CD4-positive, alpha-beta T cell treated with Interleukin-6 at 100 ng/mL for 8 hours (primary cell): ENCODE measurements at places on chromosomes 3 and 15.

DNA sequence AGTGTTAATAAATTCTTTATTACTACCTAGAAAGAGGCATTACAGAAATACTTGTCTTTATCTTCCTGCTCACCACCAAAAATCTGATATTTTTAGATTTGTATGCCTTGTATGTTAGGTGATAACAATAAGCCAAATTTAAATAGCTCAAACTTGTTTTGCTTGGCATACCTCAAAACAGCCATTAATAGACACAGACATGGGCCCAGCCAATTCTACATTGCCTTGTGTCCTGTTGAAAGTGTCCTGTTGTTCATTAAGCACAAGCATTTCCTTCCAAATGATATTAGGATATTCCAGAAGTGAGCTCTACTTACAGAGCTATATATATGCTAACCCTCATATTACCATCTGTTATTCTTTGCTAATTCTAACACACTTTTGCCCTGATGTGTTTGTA lies 438.6 kb upstream of the ZNF385D start:
- DNase-seq: no peak

- DNase-seq: peak; percentile 62
Measured at GRCh38 chr3:11642431-11643191, 1.1 kb downstream of the VGLL4 start.

DNA sequence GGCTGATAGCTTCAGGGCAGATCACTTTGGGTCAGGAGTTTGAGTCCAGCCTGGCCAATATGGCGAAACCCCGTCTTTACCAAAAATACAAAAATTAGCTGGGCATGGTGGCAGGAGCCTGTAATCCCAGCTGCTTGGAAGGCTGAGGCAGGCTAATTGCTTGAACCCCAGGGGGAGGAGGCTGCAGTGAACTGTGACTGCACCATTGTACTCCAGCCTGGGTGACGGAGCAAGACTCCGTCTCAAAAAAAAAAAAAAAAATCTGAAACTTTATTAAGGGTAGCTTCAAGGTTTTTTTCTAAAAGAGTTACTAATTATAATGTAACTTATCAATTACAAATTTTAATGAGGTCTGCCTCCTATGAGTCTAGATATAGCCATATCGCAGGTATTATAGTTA lies 5.1 kb downstream of the NECTIN3 start:
- DNase-seq: no peak

DNA sequence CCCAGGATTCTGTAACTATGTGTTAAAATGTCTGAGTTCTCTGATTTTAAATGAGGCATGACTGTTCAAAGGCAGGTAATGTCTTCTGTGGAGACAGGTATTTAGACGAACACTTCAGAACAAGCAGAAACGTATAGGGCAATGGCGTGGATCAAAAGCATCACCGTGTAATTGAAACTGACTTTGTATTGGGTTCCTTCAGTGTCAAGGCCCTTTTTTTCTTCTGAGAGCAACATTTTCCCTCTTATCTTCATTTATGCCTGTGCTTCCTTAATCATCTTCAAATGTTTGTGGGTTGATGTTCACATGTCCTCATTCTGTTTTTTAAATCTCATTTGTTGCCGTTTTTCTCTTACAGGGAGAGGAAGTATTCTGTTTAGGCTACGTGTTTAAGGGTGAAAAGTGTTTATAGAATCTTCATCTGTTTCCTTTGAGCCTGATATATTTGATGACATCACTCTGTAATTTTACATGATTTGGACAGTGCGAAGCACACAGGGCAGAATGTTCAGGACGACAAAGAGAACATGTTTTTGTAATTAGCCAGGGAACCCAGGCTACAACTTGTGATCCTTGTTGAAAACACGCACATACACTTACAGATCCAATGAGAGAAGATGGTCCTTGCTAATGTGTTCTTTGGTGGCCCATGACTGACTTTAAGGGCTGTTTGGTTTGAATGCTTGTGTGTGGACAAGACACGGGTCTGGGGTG lies 196.0 kb downstream of the LRTM1 start:
- no peak for DNase-seq

GRCh38 chr15:58269455-58270414 lies 131.6 kb downstream of the AQP9 start:
- peak; percentile 32 for DNase-seq

DNA sequence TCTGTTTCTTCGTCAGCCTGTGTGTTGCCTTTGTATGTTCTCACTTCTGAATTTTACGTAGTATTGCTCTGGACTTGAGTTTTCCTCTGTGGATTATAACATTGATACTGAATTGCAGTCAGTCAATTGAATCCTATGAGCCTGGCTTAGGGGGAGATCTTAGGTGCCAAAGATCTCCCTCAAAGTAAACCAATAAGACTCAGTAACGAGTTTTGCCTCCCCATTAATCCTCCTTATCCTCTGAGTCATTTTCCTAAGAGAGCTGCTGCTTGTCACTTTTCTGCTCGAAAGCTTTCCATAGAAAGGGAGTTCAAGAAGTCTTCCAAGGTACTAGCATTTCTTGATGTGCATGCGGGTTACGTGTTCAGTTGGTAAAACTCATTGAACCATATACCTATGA lies 126.4 kb downstream of the CHDH start:
- DNase-seq: no peak

- DNase-seq: no peak
Measured at GRCh38 chr3:13403847-13404246, 16.3 kb downstream of the NUP210 start.

DNA sequence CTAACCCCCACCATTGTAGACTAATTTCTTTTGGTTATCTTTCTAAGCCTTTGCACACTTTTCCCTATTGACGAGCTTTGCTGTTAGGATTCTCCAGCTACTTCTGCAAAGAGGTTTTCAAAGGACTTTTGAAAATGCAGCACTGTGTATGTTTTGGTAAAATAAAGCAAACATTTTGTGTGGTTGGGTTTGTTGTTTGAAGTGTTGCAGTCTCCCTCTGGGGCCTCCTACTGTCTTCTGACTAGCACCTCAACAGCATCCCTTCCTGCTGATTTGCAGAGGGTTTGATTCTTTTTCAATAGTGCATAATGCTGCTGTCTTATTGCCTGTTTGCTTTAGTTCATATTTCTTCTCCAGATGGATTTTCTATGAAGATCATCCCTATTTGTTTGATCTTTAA lies 775.1 kb upstream of the CFAP20DC start:
- DNase-seq: no peak
